ENCODE measurements at places on chromosomes 1 and 21. TPM values are rescaled to one million over a fixed set of nuclear protein-coding genes. Genes with fewer than 3 reads are reported as not detected.
A peak's percentile ranks its signal among the peaks of the same experiment; 100 is the strongest.

DNA sequence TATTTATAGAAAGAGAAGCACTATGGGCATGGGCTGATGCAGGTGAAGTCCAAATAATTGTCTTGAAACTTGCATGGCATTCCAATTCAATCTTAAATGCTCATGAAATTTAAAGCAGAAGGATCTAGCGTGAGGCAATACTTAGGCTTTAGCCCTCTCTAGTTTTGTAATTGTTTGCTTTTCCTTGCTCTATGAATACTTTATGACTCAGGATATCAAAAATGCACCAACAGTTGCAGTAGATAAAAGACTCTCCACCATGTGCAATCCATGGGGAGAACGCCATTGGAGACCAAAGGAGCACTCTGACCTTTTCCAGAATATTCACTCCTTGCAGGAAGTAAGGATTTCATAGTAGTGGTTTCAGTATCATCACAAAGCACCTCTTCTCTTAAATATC, 436.4 kb downstream of the LRRIQ3 start:
- DNase-seq, result no peak

GRCh38 chr1:100927276-100927675, 31.4 kb downstream of the SLC30A7 start:
- DNase-seq, result peak; percentile 82

DNA sequence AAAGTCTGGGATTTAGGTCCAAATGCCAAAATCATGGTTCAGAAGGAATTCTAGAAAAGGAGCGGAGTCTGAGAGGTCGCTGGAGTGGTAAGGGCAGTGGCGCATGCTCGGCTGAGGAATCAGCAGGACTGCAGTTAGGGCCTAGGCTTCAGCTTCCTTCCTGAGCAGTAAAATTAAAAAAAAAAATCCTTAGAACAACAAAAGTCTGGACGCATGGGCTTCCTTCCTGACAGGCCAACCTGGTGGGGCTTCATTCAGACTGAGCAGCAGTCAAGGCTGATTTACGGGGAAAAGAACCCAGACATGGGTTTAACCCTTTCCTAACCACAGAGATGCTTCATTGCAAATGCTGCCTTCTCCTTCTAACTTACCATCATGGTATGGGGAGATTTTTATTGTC, 17.1 kb downstream of the RNF220 start:
- DNase-seq, result no peak

DNA sequence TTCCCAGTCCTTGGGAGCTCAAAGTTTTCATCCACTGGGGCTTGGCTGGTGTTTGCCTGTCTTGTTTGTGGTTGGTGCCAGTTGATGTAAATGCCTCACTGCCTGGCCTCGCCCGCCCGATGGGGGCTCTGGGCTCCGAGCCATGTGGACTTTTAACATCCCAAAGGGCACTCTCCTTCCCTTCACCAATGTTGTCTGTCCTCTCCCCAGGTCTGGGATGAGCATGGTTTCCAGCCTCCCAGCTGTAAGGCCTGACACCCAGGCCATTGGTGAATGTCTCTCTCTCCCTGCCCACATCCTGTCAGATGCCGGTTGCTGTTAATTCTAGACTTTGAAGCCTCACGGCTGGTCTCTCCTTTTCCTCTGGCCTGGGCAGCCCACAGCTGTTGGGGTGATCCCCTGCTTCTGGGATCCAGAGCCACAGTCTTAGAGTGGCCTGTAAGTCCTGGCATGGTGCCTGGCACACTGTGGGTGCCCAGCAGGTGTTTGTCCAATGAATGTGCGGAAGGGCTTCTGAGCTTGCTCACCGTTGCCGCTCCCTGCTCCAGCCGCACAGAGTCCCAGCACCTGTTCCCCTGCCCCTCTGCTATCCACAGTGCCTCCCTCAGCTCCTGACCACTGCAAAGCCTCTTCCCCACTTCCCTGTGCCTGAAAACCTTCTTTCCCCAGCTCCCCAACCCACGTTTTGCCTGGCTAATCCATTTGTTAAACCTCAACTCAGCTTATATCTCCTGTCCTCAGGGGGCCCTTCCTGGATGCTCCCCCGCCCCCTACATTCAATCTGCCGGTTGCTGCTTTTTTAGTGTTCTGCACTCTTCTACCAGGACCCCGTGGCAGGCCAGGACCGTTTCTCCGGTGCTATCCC, 3.3 kb upstream of the C1orf174 start:
- no peak for DNase-seq

GRCh38 chr1:34155860-34156259, 9.2 kb downstream of the CSMD2 start:
- no peak for DNase-seq

DNA sequence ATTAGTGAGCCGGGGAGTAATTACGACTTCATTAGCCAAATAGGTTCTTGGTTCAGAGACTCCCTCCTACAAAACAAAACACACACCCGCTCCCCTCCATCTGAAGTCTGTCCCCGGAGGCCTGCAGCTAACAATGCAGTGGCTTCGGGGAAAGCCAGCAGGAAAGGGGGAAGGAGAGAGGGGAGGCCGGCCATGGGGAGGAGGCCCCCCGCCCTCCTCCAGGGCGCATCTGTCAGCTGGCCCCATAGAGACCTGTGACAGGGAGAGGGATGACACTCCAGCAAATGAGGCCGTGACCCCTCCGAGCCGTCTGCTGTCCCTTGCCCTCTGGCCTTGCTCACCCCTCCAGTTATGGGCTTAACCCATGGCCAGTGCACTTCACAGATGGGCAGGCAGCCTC, 12.1 kb upstream of the CNTN2 start:
- no peak for DNase-seq

The RIMS3 gene
- 1.1 TPM for total RNA-seq

The NUCKS1 gene
- 103 TPM for total RNA-seq

The OLIG2 gene
- total RNA-seq, result not detected

- no peak for DNase-seq
These were observed 507.9 kb downstream of the PLA2G4A start for GRCh38 chr1:187336441-187337168.
